ENCODE measurements at places on chromosomes 1 and 21.

GRCh38 chr1:224542783-224543440 lies 73.2 kb upstream of the CNIH3 start:
- peak; percentile 75 for DNase-seq

- no peak for DNase-seq
These were observed 440.5 kb downstream of the SMYD3 start for GRCh38 chr1:246066573-246066972.

DNA sequence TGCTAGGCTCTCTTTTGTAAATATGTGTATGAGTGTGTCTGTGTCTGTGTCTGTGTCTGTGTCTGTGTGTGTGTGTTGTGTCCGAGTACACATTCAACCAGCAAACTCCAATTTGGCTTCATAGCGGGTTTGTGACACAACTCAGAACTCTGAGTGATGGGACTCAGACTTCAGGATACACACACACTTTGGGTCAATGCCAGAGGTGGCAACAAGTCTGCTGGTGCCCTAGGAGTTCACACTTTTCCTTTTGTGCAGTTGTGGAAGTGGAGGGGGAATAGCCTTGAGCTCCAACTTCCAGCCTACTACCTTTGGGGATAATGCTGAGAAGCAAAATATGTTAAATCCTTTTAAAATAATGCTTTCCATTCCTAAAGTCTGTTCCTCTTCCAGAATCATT lies 16.6 kb upstream of the TBX15 start:
- DNase-seq: no peak

GRCh38 chr1:29451368-29451892 lies 215.1 kb downstream of the PTPRU start:
- DNase-seq: no peak

DNA sequence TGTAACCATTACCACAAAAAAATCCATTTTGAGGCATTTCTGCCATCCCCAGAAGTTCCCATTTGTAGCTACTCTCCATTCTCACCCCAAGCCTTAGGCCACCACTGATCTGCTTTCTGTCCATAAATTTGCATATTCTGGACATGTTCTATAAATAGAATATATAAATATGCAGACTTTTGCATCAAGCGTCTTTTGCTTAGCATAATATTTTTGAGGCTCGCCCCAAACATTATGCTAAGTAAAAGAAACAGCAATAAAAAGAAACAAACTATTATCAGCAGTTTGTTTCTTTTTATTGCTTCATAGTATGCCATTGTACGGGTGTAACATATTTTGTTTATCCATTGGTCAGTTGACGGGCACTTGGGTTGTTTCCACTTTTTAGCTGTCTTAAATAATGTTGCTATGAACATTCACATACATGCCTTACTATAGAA lies 7.9 kb downstream of the TFAP2E start:
- no peak for DNase-seq

DNA sequence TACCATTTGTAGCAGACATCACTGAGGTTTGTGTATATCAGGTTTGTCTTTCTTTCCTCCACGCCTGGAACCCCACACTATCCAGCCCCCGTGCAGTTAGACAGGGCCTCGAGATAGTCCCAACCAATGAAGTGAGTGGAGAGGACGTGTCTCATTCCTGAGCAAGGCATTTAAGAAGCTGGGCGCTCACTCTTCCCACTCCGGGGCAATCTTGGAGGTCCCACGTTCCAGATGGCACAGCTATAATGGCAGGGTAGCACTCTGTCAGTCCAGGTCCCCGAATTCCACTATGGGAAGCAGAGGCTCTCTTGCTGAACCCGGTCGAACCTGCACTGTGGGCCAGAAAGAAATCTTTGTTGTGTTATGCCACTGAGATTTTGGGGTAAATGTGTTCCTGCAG lies 57.3 kb upstream of the CSF3R start:
- no peak for DNase-seq

DNA sequence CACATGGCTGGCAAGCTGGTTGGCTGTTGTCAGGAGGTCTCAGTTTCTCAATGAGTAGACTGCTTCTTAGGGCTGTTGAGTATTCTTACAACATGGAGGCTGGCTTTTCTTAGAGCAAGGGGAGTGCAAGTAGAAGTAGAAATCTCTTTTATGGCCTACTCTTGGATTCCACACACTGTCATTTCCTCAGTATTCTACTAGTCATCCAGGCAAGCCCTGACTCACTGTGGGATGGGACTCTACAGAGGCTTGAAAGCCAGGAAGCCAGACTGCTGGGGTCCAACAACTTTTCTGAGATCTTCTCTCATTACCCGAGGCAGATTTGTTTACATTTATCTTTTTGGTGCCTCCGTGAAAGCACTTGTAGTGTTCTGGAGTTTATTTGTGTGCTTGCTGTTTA lies 196.2 kb upstream of the APP start:
- no peak for DNase-seq

- DNase-seq: no peak
These were observed 26.4 kb downstream of the GNG4 start for GRCh38 chr1:235622936-235623779.

DNA sequence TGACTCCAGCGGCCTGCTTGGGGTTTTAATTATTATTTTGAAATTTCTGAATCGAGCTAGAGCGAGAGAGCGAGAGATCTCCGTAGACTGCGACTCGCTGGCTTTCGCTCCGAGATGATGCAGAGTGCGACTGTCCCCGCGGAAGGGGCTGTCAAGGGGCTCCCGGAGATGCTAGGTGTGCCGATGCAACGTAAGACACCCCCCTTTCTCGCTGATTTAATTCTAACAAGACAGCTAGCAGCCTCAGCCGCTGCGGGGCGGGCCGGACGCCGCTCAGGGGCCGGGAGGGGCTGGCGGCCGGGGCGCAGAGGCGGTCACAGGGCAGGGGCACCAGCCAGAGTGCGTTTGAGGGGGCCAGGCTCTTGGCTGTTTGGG lies 339 bp downstream of the LHX4 start:
- no peak for DNase-seq

- DNase-seq: no peak
These were observed 5.3 kb downstream of the SKI start for GRCh38 chr1:2233468-2233867.

- peak; percentile 38 for DNase-seq
These were observed 28.0 kb upstream of the FOXO6 start for GRCh38 chr1:41333146-41333784.

DNA sequence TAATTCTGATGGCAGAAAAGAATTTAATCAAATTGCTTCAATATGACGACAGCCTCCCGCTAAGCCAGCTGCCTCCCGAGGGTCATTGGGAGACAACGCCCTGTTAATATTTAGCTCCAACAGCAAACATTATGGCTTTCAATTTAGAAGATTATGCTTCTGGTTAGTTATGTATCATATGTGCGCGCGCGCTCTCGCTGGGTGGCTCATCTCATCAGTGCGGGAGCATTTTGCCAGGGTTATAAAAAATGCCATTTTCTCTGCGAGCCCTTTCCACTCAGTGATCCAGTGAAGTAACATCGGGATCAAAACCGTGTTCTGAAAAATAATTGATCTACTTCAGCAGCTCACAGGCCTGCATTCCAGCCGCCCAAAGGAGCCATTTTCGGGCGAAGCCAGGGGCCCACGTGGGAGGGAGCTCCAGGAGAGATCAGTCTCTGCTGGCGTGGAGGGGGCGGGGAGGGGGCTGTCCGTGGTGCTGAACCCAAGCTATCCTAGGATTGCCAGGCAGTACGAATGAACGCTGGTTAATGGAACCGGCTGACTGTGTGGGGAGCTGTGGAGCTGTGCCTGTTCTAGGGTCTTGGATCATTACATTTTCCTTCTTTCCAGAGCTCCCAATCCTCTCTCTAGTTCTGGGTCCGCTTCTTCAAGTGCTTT lies 219.1 kb upstream of the ZC3H12A start:
- DNase-seq: peak; percentile 7

DNA sequence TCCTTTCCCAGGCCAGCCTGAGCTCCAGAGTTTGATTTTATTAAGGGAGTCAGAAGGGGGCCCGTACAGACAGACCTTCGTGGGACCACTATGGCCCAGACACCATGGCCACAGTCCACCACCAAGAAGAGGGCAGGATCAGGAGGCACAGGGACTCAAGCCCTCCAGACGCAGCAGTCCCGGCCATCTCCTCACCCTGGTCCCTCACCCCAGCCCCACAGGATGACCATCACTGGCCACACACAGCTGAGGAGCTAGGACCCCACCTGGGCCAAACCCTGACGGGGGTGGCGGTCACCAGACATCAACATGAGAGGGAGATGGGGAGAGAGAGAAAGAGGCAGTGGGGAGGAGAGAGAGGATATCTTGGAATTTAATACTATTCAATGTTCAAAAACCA lies 29.2 kb upstream of the AGPAT3 start:
- DNase-seq: no peak

DNA sequence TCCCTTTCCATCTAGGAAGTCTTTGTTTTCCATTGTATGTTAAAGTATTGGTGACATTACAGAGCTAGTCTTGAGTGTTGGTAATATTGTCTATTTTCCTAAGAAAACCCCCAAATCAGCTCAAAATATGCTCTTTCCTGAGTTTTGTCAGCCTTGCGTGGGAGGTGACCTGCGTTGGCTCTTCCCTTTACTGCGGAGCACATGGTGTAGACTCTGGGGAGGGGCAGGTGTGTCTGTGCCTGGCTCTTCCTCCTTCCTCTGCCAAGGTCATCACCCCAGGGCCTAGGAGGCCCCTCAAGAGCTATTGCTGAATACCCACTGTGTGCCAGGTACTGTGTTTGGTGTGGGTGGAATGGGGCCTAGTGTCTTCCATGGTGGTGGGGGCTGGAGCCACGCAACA lies 33.4 kb downstream of the CACNA1E start:
- no peak for DNase-seq

DNA sequence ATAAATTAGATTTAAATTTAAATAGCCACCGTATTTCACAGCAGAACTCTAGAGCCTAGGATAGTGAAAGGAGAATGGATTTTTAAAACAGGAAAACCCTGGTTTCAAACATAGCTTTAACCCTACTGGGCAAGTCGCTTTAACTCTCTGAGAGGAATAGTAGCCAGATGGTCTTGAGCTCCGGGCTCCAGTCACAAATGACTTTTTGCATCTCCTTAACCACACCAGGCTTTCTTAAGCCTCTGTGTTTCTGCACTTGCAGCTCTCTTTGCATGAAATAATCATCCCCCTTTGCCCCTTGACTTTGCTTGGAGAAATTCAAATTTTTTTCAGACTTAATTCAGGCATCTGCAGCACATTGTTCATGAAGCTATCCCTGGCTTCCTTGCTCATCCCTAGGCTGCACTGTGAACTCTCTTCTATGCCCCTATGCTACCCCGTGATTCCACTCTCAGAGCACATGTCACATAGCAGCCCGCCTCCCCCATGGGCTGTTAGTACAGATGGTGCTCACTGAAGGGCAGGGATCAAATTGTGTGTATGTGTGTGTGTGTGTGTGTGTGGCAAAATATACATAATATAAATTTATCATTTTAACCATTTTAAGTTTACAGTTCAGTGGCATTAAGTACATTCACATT lies 68.8 kb upstream of the DAB1 start:
- DNase-seq: no peak

- DNase-seq: no peak
These were observed 61.8 kb upstream of the BCAR3 start for GRCh38 chr1:93743465-93743864.

GRCh38 chr1:158328426-158328825 lies 2.9 kb downstream of the CD1B start:
- DNase-seq: no peak

DNA sequence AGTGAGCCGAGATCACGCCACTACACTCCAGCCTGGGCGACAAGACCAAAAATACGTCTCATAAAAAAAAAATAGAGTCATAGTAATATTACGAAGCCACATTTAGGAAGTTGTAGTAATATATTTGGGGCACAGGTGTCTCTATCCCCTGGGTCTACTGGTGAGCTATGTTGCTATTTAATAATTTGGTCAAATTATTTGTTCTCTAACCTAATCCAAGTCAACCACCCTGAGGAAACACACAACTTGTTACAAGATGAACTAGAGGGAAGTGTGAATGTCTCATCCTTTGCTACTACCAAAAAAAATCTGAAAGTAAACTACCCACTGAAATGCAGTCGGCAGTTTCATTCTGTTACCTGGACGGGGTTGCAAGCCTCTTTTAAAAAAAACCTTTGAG lies 35.3 kb downstream of the RGS8 start:
- DNase-seq: no peak

DNA sequence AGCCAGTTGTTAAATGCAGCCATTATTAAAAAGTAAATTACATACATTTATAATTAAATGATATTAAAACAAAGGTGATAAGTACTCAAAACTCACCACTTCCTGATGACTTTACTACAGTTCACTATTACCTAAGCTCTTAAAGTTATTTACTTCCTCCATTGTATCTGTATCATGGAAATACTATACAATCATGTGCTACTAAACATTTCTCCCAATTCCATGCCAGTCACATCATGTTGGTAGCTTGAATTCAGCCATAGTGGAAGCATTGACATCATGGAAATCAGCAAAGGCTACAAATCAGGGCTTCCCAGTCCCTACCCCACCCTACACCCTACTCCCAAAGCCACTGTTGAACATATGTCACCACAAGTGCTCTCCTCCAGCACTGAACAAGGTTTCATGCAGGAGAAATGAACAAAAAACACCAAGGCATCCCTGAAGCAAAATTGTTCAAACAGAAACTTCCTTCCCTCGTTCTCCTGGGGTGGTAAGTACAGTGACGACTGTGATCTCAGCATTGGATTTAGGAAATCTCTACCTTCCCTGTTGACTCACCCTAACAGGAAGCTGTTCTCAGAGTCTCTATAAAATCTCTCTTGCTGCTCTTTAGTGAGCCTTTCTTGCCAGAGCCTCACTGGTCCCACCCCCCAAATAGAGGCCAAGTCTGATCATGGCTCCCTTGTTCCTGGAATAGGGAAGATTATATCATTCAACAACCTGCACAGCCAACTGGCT lies 12.7 kb downstream of the VSIG8 start:
- DNase-seq: no peak

DNA sequence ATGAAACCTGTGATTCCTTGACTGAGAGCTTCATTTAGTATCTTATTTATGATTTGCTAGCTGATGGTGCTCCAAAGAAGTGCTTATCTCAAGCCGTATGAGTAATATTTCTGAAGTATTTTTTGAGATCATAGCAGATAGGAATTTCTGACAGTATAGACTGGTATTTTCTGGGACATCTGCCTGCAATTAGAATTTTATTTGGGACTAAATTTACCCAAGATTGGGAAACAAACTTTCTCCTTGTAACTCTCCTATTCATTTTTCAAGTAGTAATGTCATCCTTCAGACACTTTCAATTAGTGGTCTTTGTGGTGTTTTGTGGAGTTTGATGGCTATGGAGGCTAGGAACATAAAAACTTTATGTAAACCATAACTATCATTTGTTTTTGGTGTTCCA lies 597.2 kb upstream of the ZP4 start:
- no peak for DNase-seq

DNA sequence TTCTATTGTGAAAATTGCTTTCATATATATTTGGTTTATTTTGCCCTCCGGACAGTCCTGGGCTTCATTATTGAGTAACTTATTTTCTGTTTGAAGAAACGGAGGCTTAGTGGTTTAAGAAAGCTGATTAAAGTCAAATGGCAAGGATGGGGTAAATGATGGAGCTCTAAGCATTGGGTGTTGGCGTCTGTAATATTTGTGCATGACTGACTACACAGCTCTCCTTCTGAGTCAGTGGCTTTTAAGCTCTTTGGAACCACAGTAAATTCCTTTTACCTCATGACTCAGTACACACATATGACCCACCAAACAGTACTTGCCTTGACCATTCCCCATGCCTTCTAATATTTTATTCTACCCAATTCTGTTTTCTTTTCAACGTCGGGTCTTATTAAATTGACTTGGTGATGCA lies 21.0 kb downstream of the B3GALT5 start:
- DNase-seq: no peak
